G401 (cell line): ENCODE measurements at places on chromosomes 7 and 10.
A peak's percentile ranks its signal among the peaks of the same experiment; 100 is the strongest.

DNA sequence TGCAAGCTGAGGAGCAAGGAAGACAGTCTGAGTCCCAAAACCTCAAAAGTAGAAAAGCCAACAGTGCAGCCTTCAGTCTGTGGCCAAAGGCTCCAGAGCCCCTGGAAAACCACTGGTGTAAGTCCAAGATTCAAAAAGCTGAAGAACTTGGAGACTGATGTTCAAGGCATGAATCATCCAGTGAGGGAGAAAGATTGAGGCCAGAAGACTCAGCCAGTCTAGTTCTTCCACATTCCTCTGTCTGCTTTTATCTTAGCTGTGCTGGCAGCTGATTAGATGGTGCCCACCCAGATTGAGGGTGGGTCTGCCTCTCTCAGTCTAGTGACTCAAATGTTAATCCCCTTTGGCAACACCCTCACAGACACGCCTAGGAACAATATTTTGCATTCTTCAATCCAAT, 20.1 kb upstream of the MDFIC start:
- DNase-seq = no peak

DNA sequence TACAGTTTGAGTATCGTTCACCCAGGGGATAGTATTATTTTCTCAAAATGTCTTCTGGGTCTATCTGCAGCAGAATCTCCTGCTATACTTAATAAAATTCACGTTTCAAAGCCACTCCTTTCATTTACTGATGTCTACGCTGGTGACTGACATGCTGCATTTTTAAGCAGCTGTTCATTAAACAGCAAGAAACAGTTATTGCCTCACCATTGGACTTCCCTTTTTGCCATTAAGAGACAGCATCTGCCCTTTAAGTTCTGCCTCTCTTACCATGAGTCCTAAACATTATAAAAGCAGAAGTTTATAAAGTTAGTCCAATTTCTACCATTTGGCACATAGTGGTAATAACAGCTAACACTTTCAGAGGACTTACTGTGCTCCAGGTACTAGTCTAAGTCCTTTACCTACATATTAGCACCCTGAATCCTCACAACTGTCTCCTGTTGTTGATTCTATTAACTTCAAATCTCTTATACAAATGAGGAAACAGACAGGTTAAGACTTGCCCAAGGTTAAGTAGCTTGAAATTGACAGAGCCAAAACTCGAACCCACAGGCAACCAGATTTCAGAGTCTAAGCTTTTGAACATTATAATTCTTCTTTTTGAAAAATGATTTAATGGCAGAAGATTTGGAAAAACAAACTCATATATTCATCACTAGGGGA, 169.5 kb downstream of the SNX13 start:
- DNase-seq = no peak

- DNase-seq = no peak
These were observed 34.3 kb upstream of the EXOC6 start for GRCh38 chr10:92813979-92814378.

DNA sequence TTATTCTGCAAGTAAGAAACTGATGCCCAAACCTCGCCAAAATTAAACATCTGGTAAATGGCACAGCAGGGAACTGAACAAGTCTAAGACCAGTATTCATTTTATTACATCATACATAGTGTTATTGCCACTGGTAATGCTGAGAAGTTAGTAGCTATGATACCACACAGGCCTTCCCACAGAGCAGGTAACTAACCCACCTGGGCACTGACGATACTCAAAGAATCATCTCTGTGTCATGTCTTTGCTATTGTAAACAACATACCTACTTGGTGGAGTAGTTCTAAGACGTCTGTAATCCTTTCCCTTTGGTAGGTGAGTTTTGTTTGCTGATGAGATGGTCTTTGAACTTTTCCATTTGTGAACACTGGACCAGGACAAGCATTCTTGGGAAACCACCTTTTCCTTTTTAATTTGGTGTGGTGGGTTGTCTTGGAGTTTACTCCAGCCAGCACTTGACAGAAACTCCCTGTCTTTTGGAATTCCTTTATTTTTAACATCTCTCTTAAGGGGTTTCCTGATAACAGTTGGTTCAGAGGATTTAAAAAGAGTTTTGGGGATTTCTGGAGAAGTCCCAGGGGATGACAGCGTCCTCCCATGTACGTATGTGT, 40.9 kb downstream of the PDSS1 start:
- no peak for DNase-seq

- DNase-seq = no peak
These were observed 1198.6 kb downstream of the GATA3 start for GRCh38 chr10:9253121-9253520.

DNA sequence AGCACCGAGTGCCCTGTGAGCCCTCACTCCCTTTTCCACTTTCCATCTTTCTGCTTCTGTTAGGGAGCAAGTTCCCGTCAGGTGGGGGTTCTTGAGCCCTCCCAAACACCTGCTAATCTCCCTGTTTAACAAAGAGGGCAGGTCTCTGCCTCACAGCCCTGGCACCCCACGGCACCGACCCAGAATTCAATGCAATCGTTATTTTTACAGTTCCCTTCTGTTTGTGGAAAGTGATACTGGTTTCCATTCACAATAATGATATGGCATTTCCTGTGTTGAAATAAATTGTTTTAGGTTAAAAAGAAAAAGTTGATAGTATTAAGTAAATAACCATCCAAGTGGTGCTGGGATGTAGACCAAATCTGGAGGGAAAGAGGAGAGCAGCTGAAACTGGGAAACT, 38.8 kb upstream of the SLC29A3 start:
- DNase-seq = no peak

DNA sequence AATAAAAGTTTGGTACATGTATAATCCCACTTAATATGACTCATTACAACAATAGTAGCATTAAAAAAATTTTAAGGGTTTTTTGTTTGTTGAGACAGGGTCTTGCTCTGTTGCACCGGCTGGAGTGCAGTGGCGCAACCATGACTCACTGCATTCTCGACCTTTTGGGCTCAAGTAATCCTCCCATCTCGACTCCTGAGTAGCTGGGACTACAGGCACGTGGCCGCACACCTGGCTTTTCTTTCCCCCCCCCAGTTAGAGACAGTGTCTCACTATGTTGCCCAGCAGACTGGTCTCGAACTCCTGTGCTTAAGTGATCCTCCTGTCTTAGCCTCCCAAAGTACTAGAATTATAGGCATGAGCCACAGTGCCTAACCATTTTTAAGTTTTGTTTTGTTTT, 40.7 kb downstream of the KMT2C start:
- DNase-seq = no peak

DNA sequence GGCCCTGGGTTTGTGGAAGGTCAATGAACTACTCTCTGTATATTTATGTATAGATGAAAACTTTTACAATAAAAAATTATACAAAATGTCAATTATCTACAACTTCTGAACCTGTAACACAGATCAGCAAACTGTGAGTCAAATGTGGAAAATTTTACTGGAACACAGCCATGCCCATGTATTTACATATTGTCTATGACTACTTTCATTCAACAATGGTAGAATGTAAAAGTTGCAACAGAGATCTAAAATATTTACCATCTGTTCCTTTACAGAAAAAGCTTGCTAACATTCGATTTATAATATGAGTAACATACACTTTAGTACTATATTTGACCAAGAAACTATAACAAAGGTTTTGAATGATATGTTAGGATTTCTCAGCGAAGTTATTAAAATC, 481.6 kb downstream of the PARD3 start:
- no peak for DNase-seq

GRCh38 chr10:24947304-24948097, 4.9 kb downstream of the PRTFDC1 start:
- no peak for DNase-seq

DNA sequence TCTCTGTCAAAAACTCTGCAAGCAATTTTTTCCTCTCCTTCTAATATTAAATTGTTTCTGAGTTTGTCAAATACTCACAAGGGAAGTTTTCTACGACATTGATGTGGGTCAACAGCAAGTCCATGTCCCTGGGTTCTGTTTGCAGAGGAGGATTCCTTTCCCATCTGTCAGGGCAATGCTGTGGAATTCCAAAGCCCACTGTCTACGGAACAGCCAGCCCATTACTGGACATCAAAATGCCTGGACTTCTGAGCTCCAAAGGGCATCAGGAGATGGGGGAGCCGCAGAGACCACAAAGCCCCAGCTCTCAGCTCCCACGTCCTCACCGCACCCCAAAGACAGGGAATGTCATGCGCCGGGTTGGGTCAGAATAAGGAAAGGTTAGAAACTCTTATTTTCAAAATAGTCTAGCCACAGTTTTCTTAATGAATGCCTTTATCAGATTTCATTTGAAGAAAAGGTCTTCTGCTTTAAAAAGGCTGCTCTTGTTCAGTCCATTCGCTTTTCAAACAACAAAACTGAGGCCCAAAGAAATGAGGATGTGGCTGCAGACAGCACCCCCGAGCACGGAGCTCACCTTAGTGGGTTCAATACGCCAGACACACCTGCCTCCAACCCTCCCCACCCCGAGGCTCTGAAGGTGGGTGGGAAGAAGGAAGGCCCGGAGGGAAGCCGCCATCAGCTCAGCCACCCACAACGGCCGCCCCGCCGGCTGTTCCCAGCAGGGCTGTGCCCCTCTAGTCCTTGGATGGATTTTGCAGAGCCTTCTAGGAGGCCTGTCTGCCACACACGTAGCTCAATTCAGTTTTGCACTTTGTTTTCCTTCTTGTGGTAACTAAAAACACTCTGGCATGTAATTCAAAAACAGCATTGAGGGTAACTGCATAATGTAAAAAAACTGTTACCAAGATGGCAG, 44.7 kb downstream of the PTPRN2 start:
- no peak for DNase-seq

GRCh38 chr10:132293201-132293812, 14.4 kb downstream of the STK32C start:
- peak; percentile 76 for DNase-seq

- DNase-seq = no peak
These were observed 83.6 kb downstream of the CSTF2T start for GRCh38 chr10:51615764-51616298.

DNA sequence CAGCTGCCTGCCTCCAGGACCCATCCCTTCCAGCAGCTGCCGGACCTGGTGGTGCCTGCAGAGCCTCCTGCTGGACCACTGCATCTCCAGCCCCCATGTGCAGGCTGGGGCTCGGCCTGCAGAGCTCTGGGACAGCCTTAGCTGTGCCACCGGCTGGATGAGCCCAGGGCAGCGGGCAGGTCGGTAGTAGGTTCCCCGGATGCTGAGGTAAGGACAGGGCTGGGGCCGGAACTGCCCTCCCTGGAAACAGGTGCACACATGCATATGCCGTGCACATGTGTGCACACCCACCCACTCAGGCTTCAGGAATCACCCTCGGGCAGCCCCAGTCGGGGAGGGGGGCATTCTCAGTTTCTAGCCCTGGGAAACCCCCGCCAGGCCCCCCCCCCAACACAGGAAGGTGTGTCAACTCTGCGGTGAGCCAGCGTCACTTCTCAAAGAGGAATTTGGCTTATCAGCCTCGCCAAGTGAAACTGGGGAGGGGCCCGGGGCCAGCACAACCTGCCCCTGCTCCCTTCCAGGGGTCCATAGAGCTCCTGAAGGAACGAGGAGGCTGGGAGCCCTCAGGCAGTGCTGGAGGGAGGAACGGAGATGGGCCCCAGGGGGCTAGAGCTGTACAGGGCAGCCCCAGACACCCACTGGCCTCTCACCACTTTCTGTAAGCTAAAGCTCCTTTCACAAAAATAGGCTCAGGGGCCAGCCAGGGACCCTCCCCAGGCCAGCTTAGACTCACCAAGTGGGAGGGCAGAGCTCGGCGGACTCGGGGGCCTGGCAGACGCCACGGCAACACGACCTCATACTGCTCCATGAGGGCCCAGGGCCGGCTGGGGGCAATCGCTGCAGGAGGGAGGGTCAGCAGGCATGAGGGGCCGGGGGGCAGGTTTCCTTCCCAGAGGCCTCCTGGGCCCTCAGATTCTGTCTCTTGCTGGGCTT, 1.7 kb downstream of the ADAM8 start:
- DNase-seq = no peak

- DNase-seq = no peak
These were observed 117.9 kb upstream of the KLF6 start for GRCh38 chr10:3902809-3903410.

DNA sequence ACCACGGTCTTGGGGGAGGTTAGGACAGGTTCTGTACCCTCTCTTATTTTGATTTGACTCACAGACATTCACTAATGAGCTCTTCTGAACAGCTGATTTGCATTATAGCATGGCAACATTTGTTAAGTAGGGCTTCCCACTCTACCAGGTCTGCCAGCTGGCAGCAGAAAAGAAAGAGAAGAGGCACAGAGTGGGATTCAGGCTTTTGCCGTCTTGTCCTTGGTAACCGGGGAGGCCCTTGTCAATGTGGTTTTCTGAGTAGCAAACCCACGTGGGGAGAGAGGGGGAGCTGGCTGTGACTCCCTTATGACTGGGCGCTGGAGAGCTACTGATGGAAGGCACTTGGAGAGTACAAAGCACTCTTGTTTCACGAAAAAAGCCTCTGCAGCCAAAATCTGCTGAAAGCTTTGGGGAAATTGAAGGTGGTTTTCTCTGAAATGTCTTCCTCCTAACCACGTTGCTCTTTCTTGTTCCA, 355.3 kb upstream of the GALNT17 start:
- DNase-seq = peak; percentile 46

GRCh38 chr7:98330926-98331529, 49.5 kb downstream of the BRI3 start:
- no peak for DNase-seq

DNA sequence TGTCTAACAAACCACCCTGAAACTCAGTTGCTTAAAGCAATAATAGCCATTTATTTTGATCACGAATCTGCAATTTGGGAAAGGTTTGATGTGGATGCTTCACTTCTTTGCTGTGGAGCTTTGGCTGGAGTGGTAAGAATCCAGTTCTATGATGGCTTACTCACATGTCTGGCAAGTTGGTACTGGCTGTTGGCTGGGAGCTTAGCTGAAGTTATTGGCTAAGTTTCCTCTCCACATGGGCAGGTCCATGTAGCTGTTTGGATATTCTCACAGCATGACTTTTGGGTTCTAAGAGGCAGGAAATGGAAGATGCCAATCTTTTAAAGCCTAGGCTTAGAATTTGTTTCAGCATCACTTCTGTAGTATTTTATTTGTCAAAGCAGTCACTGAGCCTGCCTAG, 277.6 kb upstream of the NRP1 start:
- no peak for DNase-seq

- peak; percentile 48 for DNase-seq
These were observed 231.7 kb downstream of the SKIDA1 start for GRCh38 chr10:21293518-21294356.

DNA sequence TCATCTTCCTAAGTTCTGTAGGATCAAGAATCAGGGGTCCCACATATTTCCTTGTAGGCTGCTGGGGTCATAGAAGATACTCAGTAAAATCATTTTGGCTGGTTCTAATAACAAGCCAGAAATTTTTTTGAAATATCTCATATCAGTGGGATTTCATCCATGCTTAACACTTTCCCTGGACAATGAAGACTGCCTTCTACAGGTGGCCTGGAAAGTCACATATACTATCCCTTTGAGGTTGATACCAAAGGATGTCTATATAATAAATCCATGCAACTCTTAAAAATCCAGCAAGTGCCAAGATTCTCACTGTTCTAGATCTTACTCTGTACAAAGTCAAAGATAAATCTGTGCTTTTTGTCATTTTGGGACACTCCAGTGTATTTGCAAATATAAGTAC, 225.8 kb upstream of the NEBL start:
- no peak for DNase-seq
